CD4-positive, CD25-positive, alpha-beta regulatory T cell (primary cell): ENCODE measurements at places on chromosomes 12 and 14. TPM values are rescaled to one million over a fixed set of nuclear protein-coding genes. Genes with fewer than 3 reads are reported as not detected.

DNA sequence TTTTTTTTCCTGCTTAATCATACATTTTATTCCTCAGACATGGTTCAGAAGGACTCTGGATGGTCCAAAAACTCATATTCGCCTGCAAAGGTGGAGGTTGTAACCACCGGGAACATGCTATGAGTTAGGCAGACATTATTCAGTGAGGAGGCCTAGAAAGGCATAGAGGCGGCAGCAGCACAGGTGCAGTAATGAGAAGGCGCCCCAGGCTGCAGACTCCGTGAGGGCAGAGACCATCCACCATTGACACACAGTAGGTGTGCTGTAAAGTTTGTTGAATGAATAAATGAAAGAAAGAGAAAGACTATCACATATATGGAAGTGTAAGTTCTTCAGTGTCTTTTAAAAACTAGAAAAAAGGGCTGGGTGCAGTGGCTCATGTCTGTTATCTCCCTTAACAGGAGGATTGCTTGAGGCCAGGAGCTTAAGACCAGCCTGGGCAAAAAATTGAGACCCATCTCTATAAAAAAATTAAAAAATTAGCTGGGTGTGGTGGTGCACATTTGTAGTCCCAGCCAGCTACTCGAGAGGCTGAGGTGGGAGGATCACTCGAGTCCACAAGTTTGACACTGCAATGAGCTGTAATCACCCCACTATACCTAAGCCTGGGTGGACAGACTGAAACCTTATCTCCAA lies 34.5 kb upstream of the PTGR2 start:
- H3K4me1 ChIP-seq, result no peaks in the 10 kb centered on the region
- no peak overlapping the region for H3K27ac ChIP-seq
- no peak for DNase-seq
- H3K4me3 ChIP-seq, result no peak overlapping the region
- H3K27me3 ChIP-seq, result no peaks in the 10 kb centered on the region

GRCh38 chr12:93571365-93571924 lies 1.0 kb upstream of the SOCS2 start:
- H3K4me1 ChIP-seq, result peaks cover 40% of the 10 kb centered on the region
- H3K27ac ChIP-seq, result peak overlapping the region; percentile 73
- DNase-seq, result peak; percentile 52
- peaks cover 6% of the 10 kb centered on the region for H3K36me3 ChIP-seq
- no peaks in the 10 kb centered on the region for H3K27me3 ChIP-seq
- H3K4me3 ChIP-seq, result peak overlapping the region; percentile 62

GRCh38 chr12:70059373-70059772 lies 183.9 kb upstream of the CNOT2 start:
- H3K27ac ChIP-seq, result no peak overlapping the region
- no peaks in the 10 kb centered on the region for H3K36me3 ChIP-seq
- H3K4me1 ChIP-seq, result no peaks in the 10 kb centered on the region
- H3K4me3 ChIP-seq, result no peak overlapping the region
- H3K27me3 ChIP-seq, result no peaks in the 10 kb centered on the region

Gene AMIGO2
- total RNA-seq, result 7.2 TPM

DNA sequence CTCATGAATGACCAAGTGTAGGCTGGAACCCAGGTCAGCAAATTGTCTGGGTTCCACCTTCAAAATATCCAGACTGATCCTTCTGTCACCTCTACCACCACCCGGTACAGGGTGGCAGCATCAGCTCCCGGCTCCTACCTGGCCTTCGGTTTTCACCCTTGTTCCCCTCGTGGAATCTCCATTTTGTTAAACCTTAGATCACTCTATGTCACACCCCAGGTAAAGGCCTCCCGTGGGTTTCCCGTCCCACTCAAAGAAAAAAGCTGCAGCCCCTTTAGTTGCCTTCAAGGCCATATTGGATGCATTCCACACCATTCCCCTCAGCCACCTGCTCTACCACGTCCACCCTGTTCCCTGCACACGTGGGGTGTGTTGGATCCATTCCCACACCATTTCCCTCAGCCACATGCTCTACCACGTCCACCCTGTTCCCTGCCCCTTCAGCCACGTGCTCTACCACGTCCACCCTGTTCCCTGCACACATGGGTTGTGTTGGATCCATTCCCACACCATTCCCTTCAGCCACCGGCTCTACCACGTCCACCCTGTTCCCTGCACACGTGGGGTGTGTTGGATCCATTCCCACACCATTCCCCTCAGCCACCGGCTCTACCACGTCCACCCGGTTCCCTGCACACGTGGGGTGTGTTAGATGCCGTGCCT lies 23.8 kb downstream of the SLC6A13 start:
- no peaks in the 10 kb centered on the region for H3K4me1 ChIP-seq
- no peak overlapping the region for H3K4me3 ChIP-seq
- no peak overlapping the region for H3K27ac ChIP-seq
- H3K36me3 ChIP-seq, result no peaks in the 10 kb centered on the region

DNA sequence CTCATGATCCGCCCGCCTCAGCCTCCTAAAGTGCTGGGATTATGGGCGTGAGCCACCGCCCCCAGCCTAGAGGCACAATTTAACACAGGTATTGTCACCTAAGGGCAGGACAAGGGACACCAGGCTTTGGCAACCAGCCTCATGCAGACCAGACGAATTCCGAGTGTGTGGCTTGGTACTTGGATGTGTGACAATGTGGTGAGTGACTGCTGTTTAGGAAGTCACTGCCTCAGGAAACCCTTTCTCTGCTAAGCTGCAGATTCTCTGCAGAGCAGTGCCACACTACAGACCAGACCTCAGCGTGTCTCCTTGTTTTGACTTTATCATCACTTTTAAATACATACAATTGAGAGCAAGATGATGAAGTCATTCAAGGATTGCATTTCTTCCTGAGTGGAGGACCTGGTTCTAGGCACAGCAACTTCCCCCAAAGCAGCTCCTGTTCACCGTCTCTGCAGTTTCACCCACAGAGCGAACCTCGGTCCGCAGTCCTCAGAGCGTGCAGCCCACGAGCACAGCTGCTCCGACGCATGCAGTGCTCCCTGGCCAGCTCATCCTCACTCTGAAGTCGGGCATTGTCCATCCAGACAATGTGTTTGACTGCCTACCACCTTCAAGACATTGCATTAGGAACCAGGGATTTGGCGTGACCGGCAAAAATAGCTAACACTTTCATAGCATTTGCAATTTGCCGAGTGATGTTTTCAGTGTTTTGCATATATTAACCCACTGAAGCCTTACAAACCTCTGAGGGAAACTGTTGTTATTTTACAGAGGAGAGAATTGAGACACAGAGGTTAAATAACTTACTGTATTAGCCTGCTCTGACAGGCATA lies 235.2 kb downstream of the CHST11 start:
- H3K4me3 ChIP-seq, result no peak overlapping the region
- peaks cover 49% of the 10 kb centered on the region for H3K4me1 ChIP-seq
- H3K27me3 ChIP-seq, result no peaks in the 10 kb centered on the region
- DNase-seq, result no peak
- no peak overlapping the region for H3K27ac ChIP-seq

- H3K36me3 ChIP-seq, result peaks cover 34% of the 10 kb centered on the region
- no peaks in the 10 kb centered on the region for H3K4me1 ChIP-seq
- no peaks in the 10 kb centered on the region for H3K27me3 ChIP-seq
- DNase-seq, result no peak
Observed at GRCh38 chr12:79773896-79774295, 83.1 kb upstream of the PAWR start.

- no peaks in the 10 kb centered on the region for H3K36me3 ChIP-seq
- no peak overlapping the region for H3K4me3 ChIP-seq
- peaks cover 2% of the 10 kb centered on the region for H3K27me3 ChIP-seq
- no peak for DNase-seq
- no peaks in the 10 kb centered on the region for H3K4me1 ChIP-seq
Observed at GRCh38 chr14:106395456-106396050, 869.2 kb downstream of the TMEM121 start.

DNA sequence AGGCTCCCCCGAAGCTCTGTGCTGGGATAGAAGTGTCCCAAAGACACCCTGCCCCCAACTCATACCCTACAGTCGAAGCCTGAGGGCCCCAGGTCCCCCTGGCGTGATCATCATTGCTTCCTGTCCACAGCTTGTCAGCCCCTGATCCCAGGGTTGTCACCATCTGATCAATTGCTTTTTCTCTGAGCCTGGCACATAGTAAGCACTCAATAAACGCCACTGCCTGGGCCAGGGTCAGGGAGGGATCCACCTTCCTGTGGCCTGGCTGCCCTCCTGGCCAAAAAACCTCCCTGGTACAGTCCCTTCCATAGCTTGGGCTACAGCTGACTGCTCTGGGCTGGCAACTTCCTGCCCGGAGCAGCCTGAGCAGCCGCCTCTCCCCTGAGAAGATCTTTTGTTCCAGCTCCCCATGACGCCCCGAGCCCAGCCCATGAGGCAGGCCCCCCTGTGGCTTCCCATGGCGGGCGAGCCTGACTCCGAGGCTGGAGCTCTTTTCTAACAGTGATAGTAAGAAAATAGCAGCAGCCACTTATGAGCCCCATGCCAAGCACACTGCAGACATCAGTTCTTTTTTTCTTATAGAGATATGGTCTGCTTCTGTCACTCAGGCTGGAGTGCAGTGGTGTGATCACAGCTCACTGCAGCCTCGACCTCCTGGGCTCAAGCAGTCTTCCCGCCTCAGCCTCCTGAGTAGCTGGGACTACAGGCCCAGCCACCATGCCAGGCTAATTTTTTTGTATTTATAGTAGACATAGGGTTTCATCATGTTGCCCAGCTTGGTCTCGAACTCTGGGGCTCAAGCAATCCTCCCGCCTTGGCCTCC lies 6.5 kb downstream of the SH2B3 start:
- peak overlapping the region; percentile 49 for H3K27ac ChIP-seq
- DNase-seq, result no peak
- H3K27me3 ChIP-seq, result no peaks in the 10 kb centered on the region
- H3K36me3 ChIP-seq, result no peaks in the 10 kb centered on the region

Gene ART4
- total RNA-seq, result not detected

Gene MUCL1
- not detected for total RNA-seq

- H3K4me1 ChIP-seq, result no peaks in the 10 kb centered on the region
- no peak overlapping the region for H3K4me3 ChIP-seq
- no peaks in the 10 kb centered on the region for H3K36me3 ChIP-seq
- no peaks in the 10 kb centered on the region for H3K27me3 ChIP-seq
Observed at GRCh38 chr12:125259178-125259867, 194.1 kb downstream of the AACS start.
